ENCODE measurements at places on chromosomes 12 and 14.

GRCh38 chr12:8953773-8954402 is 4.4 kb upstream of the M6PR start:
- DNase-seq = no peak

- no peak for DNase-seq
Measured at GRCh38 chr14:56112781-56113180, 5.4 kb upstream of the PELI2 start.

GRCh38 chr12:127984386-127985055 is 282.4 kb upstream of the TMEM132C start:
- no peak for DNase-seq

DNA sequence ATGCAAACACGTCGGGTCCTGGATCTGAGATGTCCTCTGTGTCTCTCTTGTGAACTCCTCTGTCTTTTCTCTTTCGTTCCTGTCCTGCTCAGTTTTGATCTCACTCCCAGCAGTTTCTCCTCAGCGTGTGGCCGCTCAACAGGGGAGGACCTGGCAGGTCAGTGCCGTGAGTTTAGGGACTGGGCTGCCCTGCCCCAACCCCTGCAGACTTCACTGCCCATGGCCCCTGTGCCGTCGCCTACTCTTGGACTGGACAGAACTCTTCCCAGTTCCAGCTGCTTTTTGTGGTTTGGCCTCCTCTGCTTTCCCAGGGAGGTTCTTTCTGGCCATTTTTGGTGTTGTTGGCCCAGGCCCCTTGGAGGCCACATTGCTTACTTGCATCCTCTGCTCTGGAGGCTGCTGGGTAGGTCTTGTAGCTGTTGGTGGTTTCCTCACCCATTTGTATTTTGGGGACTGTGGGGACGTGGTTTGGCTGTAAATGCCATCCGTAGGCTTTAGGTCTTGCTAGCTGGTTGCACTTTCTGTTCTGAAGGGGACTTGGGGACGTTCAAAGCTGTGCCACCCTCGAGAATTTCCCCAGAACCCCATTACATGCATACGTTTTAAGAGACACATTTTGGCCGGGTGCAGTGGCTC is 20.0 kb upstream of the DNAH10 start:
- DNase-seq = no peak

- no peak for DNase-seq
Measured at GRCh38 chr14:94461526-94462218, 9.1 kb upstream of the SERPINA11 start.

DNA sequence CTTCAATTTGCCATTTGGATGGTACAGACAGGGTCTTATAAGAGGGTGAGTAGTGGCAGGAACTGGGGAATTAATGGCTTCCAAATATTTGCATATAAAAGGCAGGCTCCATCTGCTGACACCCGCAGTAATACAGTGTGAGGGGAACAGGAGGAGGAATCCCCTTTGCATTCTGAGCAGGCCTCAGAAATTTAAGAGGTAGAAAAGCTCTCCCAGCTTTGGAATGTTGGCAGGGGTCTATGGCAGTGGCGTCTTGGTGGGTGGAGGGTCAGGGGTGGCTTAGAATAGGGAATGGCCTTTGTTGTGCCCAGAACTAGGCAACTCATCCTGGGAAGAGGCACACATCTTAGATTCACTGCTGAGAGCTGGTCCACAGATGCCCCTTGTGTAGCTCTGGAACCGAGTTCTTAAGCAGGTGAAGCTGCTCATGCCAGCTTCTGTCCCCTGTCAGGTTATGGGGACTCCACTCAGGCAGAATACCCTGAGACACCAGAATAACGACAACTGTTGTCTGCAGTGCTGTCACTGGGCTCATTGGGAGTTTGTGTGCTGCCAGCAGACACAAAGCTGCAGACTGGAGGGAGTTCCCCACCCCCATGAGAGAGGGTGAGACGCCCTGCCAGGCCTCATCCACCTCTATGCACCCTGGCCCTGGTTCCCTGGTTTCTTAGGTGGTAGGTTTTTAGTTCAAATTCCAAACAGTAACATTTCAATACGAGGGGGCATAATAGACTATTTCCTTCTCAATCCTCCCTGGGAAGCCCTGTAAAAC is 190.2 kb downstream of the MON2 start:
- no peak for DNase-seq

DNA sequence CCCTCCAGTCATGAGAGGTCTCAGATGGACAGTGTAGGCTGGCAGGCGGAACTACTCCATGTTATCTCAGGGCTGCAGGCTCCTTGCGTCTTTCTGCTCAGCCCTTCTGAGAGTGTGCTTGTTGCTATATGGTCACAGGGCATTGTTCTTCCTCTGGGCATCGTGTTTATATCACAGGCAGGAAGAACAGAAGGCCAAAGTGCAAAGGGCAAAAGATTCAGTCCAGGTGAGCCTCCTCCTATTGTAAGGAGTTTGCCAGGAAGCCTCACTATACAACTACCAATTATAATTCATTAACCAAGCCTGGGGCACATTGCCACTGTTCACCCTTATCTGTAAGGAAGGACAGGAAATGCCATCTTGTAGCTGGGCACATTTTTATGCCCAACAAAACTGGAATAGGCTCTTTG is 195.5 kb upstream of the KITLG start:
- no peak for DNase-seq

GRCh38 chr12:90071996-90072395 is 363.4 kb upstream of the ATP2B1 start:
- no peak for DNase-seq

DNA sequence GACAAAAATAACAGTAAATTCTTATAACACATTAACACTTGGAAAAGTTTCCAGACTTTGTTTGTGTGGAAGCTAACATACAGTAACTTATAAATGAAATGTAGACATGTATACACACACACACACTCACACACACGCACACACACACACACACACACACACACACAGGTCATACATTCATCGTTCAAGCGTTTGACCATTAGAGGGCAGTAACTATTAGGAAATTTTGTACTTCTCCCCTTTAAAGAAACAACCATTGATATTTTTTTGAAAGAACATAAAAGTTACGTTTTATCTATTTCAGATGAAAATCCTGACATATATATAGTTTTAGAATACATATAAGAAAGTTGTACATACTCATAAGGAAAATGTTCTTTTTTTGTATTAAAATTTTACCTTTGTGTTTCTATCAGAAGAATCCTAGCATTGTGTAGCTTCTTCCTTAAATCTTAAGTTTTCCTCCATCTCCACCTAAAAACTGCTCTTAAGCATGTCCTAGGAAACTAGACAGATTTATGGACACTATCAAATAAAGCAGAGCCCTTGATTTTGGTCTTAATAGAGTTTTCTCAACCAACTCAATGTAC is 29.0 kb downstream of the PTPRQ start:
- no peak for DNase-seq

DNA sequence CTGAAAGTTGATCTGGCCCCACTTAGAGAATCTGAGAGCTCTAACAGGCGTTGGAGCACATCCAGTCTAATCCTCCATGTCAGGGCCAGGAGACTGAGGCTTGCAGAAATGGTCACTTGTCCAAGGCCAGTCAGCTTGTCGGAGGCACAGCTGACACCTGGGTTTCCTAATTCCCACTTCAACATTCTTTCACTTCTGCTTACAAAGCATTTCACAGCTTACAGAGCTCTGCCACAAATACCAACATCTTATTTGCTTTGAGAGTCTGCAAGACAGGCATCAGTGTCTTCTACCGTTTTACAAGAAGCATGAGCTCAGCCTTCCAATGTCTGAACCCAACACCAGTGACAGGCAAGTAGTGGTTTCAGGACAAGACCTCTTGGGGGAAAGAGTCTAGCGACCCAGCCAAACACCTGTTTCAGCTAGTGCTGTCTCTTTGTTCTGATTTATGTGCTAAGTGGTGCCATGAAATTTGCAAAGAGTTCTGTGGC is 31.8 kb downstream of the ISCA2 start:
- DNase-seq = no peak

DNA sequence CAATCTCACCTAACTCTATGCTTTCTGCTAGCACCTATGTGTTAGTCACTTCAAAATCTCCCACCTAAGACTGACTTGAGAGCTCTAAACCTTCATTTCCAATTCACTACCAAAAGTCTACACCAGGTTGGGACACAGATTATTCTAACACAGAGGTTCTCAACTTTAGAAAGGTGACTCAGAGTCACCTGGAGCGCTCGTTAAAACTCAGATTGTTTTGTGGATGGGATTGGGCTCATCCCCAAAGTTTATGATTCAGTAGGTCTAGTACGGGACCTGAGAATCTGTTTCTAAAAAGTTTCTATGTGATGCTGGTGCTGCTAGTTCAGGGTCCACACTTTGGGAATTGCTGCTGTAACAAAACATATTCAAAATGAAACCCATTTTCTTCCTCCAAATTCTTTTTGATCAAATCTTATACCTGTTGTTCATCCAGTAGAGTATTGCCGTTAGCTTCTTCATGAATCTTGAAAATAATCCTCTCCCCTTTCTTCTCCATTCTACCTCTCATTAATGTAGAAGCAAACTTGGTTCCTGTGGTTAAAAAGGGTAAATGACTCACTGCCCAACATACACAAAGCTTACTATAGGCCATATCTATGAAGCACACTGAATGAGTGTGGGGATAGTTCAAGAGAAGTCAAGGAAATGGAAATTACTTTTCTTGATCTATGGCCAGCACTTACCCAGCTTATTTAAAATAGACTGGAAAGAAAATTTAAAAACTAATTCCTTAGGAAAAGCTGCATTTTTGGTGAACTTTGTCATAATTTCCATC is 206.7 kb downstream of the KIF21A start:
- no peak for DNase-seq

DNA sequence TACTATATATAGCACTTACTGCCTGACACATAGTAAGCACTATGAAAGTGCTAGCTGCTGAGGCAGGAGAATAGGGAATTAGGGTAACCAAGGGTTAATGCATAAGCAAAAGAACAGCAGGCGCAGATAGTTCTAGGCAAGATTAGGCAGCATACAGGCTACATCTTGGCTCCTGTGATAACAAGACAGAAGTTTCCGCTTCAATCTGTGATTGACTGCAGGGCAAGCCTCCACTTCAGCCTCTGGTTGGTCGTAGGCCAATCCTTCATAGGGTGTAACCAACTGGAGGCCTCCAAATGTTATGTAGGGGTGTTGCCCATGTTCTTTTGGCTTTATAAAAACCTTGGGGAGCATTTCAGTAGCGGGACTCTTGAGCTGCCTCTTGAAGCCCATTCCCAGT is 46.9 kb downstream of the KLHL28 start:
- DNase-seq = no peak

DNA sequence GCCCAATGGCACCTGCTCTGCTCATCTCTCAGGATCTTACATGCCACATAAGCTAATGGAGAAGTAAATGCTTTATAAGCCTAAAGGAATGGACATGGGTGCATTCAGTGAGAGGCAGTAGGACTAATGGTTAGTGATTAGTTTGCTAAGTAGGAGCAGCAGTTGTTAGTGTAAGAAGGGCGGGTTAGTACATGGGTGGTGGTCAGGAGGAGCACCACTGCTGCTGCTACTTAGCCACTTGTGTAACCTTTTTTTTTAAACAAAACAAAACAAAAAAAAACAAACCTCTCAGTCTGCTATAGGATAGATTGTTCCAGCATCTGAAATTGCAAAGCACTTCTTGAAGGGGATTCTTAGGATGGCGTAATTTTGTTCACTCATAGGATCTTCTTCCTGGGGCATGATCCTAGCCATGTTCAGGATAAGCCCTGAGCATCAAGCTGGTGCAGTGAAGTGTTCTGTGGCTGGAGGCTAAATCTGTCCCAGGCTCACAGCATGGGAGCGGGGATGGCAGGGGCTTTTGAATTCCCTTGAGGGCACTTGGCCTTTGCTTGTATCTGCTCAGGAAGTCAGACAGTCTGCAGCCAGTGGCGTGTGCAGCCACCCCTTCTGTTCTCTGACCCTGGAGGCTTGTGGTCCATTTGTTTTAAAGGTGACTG is 63.6 kb downstream of the CHST11 start:
- no peak for DNase-seq

GRCh38 chr12:109824731-109825130 is 8.5 kb downstream of the TRPV4 start:
- no peak for DNase-seq

DNA sequence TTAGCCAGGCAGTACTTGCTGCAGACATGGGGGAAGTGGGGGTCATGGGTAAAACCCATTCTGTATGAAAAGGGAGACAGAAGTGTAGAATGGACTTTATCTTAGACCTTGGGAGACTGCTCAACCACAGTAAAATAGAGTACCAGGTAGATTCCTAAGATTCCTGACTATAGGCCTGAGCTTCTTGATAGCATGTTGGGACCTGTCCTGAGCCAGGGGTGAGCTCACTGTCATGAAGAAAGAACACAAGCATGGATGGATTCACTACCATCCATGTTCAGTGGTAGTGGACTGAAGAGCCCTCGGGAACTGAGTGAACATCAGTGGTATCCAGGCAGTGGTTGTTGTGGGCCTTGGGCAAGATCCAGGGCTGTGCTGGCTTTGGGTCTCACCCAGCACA is 1003.8 kb downstream of the TMTC2 start:
- no peak for DNase-seq

DNA sequence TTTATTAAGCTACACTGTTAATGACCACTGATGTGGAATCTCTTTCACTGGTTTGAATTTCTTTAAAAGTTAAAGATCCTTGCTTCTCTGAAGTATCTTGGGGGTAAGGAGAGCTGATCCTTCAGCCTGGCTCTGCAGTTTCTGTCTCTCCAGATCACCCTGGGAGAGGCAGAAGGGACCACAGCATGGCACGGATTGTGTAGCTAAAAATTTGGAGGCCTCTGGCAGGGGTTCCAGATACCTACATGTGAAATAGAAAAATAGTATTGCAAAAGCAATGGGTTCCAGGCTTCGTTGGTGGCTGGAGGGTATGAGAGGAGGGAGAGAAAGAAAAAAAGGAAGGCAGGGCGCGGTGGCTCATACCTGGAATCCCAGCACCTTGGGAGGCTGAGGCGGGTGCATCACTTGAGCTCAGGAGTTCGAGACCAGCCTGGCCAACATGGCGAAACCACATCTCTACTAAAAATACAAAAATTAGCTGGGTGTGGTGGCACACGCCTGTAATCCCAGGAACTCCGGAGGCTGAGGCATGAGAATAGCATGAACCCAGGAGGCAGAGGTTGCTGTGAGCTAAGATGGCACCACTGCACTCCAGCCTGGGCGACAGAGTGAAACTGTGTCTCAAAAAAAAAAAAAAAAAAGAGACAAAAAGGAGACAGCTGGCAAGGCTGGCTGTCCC is 3.4 kb downstream of the CHST11 start:
- DNase-seq = no peak

DNA sequence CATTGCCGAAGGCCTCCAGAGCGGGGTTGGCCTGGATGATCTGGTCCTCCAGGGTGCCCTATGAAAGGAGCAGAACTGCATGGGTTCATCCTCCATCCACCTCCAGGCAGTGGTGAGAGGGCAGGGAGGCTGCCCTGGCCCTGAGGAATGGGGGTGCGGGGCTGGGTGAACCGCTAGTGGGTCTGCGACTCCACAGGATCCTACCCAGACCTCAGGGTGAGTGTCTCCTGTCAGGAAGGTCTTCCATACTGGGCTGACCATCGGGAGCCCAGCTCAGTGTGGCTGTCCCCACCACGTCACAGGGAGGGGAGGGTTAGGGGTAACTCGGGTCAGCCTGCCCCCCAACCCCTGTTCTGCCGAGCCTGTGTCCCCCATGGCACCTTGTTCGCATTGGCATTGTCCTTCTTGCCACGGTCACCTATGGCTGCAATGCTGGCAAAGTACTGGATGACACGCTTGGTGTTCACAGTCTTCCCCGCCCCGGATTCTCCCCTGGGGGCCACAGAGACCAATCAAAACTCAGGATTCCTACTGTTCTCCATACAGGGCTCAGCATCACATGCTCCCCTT is 3.7 kb downstream of the MYH6 start:
- DNase-seq = no peak

All from stimulated activated CD4-positive, alpha-beta T cell treated with anti-CD3 and anti-CD28 coated beads, Interleukin-4, amount 100 ng/mL, for 4 hours (primary cell).